Calu3 (cell line): ENCODE measurements at places on chromosomes 3 and 15. TPM values are rescaled to one million over a fixed set of nuclear protein-coding genes. Genes with fewer than 3 reads are reported as not detected.

The CP gene
- total RNA-seq, result 4.0 and 5.4 TPM in 2 replicates

The ARHGEF26 gene
- 19.0 and 21.4 TPM in 2 replicates for total RNA-seq

The BOC gene
- 0.07 and 0.32 TPM in 2 replicates for total RNA-seq

The DAZL gene
- total RNA-seq, result not detected in 2 replicates

The TRPM1 gene
- total RNA-seq, result not detected in 2 replicates

The CYP19A1 gene
- total RNA-seq, result not detected in 2 replicates

The RPL4 gene
- total RNA-seq, result 2,415 and 2,676 TPM in 2 replicates

The SEC22C gene
- 32.1 and 42.3 TPM in 2 replicates for total RNA-seq
